ENCODE measurements at places on chromosomes 4 and X.

DNA sequence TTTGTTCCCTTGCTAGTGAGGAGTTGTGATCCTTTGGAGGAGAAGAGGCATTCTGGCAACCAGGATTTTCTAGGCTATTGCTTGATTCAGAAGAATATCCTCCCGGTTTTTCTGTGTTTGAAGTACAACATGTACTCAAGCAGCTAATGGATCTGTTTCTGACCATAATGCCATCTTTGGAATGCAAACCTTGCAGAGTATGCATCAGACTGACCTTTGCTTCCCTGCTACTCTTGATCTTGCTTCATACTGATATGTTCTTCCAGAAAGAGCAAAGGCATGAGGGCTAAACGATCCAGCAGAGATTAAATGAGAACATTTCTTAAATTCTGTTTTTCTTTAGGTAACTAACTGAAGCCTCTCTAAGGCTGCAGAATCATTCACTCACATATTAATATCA, 265.4 kb upstream of the SLC7A11 start:
- no peak for DNase-seq

GRCh38 chrX:31702222-31702621, 630.4 kb upstream of the FTHL17 start:
- no peak for DNase-seq

DNA sequence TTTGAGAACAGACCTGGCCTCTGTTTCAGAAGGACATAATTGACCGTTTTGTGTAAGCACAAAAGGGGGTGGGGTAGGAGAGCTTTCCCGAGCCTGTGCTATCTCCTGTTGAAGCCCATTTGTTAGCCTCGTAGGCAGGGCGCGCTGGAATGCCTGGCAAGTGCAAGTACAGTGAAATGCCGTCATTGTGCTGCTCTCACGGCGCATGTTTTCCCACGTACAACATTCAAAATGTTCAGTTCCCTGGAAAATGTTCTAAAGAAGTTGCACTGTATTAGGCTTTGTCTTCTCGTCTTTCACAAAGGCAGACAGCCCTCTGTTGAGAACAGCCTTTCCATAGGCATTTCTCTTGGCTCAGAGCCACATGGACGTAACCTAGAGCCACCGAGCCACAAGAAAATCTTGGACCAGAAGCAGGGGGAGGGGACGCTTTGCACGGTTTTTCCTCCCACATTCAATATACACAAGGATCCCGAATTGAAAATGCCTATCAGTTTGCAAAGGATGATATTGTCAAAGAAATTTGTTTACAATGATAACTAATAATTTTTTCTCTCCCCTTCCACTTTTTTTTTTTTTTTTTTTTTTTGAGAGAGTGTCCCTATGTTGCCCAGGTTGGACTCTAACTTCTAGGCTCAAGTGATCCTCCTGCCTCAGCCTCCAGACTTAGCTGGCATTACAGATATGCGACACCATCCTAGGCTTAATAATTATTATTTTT, 54.6 kb upstream of the RAPGEF2 start:
- DNase-seq = no peak

GRCh38 chr4:8592366-8593263, at the start of gene CPZ:
TSS of gene CPZ (plus strand) at chr4:8592765. CDS start at chr4:8592834, 69 bp downstream.
- no peak for DNase-seq

DNA sequence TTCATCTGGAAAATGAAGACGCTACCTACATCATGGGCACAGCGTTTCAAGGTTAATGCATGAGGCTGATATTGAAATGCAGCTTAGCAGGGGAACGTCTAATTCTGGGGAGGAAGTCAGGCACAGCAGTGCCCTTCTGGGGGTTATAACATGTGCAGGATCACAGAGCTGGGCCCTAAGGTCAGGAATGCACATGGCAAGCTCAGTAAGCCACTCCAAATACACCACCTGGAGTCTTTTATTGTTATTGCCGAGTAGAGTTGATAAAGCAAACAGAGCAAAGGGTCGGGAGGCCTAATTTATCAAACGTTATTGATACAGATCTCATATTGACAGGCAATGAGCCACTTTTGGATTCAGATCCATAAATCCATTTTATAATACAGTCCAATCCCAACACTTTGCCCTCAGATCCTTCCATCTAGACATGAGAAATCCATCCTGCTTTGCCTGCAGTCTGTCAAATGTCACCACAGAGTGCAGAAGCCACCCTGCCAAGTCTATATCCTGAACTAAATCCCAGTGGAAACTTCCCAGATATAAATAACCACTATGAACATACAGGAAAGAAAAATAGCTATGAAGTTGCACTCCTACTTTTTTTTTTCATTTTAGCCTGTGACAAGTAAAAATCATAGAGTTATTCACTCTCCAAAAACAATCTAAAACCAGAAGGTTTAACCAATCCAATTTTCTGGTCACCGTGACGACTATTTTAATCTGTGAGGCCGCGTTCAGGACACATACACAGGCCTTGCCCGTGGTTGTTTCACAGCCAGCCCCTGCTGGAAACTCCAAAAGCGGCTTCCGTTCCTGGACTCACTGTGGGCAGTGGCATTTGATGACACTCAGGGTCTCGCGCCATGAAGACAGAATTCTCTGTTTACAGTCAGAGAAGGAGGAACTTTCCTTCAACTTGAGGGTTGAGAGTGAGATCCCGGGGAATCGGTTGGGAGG, 335.4 kb downstream of the DHX15 start:
- DNase-seq = no peak

Measured in stimulated activated CD8-positive, alpha-beta memory T cell treated with anti-CD3 and anti-CD28 coated beads, Interleukin-2, amount 100 ng/mL, for 1 hour (primary cell).